Effector CD8-positive, alpha-beta T cell (primary cell): ENCODE measurements at places on chromosomes 5 and 9.

- DNase-seq = no peak
Measured at GRCh38 chr5:126438868-126439267, 15.7 kb downstream of the GRAMD2B start.

DNA sequence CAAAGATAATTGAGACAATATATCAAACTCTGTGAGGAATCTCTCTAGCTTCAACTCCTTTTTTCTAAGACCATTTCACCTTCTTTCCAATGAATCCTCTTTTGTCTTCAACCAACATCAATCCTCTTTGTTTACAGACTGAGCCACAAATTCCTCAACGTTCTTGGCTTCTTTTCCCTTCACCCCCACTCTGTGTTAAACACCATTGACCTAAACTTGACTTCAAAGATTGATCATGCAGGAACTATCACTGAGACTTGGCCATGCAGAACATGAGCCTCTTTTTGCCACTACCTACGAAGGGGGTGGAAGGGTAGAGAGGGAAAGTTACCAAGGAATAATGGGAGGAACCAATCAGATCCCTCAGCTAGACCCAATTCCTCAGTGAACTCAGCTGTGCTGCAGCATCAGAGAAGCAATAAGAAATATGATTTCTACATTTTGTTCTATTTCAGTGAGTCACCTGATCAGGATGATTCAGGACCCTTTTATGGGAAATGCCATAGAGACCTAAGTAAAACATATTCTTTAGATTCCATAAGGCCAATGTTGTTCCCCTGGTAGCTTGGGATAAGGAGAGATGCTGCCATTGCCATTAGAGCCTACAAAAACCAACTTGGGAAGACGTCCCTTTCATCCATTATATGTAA lies 187.7 kb upstream of the RGMB start:
- DNase-seq = no peak

DNA sequence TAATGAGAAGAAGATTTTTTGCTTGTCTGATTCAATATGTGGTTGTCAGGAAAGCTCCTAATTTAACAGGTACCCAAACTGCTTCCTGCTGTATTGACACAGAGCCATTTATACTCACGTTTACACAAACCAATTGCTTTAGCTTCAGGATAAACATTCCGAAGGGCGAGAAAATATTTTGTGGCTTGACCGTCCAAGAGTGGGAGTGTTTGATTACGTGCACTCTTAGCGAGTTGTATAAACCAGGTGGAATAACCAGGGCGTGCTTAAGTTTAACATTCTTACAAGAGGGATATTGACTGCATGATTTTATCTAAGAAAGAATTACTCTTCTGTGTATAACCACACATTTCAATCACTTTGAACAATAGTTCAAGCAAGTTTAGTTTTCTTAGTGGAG lies 278.7 kb upstream of the TYRP1 start:
- DNase-seq = no peak

GRCh38 chr5:5183933-5184332 lies 43.8 kb downstream of the ADAMTS16 start:
- DNase-seq = no peak

DNA sequence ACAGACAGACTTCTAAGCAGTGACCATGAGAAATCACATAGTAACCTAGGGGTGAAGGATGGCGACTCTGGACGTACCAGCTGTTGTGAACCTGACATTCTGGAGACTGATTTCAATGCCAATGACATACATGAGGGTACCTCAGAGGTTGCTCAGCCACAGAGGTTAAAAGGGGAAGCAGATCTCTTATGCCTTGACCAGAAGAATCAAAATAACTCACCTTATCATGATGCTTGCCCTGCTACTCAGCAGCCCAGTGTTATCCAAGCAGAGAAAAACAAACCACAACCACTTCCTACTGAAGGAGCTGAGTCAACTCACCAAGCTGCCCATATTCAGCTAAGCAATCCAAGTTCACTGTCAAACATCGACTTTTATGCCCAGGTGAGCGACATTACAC lies 38.0 kb upstream of the CCDC152 start:
- DNase-seq = no peak

DNA sequence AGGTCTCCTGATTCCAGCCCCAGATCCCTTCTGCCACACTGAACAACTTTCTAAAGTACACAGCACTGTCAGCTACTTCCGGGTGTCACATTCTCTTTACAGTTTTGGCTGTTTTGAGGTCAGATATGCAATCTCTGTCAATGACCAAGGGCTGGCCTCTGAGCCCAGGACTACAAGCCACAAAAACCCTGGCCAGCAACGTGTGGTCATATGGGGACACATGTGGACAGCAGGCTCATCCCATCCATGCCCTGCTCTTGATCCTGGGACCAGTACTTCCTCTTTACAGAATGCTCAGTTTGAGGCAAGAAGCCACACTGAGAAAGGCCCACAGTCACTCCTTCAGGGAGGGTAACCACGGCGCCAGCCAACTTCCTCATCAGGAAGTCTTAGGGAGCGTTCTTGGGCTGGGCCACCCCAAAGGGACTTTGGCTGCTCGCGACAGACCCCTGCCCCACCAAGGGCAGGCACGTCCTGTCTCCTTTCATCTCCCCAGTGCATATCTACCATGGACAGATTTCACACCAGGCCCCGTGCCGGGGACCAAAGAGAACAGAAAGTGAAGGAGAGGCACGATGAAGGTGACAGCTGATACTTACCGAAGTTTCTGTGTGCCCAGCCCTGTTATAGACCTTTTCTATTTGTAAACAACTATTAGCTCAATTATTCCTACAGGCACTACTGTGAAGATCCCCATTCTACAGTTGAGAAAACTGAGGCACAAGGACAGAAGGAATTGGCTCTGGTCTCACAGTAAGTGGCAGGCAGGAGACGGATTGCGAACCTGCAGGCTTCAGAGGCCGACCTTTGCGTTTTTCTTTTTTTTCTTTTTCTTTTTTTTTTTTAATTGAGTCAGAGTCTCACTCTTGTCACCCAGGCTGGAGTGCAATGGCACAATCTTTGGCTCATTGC lies 37.3 kb downstream of the STK10 start:
- no peak for DNase-seq

DNA sequence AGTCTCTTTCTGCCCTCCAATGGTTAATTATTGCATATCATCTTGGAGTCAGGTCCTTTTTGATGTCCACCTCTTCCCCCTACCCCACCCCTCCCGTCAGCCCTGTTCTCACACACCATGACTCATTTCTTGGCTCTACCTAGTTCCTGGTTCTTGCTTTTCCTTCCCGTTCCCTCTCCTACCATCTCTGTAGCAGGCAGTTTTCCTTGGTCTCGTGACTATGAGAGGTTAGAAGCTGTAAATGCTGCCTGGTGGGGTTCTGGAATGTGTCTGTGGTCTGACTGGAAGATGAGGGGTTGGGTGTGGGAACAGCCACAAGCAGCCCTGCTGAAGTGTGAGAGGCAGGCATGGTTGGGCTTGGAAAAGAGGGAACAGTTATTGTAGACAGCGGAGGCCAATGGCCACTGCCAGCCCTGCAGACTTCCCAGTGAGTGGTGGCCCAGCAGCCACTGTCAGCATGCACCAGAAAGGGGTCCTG lies 18.2 kb downstream of the SLC22A5 start:
- no peak for DNase-seq

- no peak for DNase-seq
Measured at GRCh38 chr5:177134697-177135225, 1.2 kb downstream of the NSD1 start.

DNA sequence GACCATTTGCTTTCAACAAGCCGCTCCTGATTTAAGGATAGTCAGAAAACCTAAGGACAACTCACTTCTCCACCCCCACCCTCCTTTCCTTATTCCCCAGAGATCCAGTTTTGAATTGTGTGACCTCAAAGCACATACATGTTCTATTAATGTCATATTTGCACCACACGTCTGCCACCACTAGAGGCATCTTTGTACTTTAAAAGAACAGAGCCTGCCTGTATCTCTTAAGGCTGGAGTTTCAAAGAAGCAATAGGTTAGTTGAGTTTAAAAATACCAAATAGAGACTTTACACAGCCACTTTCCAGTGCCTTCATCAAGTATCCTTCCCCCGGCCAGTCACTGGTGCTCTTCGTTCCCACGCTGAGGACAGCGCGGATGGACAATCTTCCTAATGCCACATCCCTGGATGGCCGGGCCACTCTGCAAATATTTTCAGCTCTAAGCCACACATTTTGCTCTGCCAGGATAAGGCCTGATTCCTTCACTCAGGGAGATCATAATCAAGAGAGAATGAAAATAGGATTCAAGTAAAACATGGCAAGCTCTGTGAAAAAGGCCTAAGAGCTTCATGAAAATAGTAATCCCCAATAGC lies 146.3 kb downstream of the SNCAIP start:
- no peak for DNase-seq

DNA sequence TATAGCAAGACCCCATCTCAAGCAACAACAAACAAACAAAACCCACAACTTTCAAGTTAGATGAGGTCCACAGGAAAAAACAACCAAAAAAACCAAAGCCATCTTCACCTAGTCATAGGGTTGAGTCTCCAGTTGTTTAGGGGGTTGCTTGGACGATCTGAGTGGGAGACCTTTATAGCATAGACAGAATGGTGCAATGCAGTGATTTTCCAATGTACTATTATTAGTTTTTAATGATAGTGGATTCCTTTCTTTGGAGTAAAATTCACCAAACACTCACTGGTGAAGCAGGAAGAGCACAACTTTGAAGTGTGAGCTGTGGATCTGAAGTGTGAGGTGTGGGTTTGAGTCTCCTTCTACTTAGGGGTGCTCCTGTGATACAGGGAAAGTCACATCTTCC lies 67.0 kb upstream of the KLF9 start:
- no peak for DNase-seq

DNA sequence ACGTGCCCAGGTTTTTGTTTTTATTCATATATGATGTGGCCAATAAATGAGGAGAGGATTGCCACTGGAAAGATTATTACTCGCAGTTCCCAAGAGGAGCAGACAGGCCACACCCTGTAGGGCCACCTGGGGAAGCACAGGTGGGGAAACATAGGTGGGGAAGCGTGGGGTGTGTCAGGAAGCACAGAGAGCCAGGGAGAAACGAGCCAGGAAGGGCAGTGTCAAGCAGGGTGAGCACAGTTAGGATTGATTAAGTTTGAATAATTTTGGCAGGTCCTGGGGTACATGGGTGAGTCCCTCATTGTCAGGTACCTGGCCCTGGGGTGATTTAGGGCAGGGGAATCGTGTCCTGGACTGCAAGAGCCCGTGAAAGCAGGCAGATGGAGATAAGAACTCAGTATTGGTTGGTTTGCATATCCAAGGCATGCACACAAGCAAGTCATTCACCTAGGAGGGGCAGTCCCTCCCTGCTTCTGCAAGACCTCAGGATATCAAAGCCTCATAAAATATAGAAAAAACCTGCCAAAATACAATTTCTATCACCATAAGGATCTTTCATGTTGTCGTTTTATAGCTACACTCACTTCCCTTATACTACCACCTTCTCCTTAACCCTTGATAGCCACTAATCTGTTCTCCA lies 22.4 kb downstream of the MVB12B start:
- DNase-seq = no peak

GRCh38 chr5:69129413-69129812 lies 35.6 kb downstream of the SLC30A5 start:
- no peak for DNase-seq

DNA sequence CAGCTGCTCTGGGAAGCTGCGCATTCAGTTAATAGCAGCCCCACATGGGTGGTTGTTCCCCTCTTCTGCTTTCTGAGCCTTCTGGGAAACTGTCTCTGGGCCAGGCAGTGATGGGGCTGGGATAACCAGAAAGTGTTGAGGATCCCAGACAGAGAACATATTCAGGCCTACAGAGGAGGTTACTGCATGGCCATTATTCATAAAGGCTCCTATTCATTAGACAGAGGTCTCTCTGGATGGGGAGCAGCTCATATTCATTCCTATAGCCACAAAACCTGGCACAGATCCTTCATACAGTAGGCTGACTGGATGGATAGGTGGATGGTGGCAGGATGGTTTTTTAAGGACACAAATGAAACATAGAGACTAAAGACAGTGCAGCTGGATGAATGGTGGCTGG lies 76.3 kb downstream of the HSPA4 start:
- no peak for DNase-seq

DNA sequence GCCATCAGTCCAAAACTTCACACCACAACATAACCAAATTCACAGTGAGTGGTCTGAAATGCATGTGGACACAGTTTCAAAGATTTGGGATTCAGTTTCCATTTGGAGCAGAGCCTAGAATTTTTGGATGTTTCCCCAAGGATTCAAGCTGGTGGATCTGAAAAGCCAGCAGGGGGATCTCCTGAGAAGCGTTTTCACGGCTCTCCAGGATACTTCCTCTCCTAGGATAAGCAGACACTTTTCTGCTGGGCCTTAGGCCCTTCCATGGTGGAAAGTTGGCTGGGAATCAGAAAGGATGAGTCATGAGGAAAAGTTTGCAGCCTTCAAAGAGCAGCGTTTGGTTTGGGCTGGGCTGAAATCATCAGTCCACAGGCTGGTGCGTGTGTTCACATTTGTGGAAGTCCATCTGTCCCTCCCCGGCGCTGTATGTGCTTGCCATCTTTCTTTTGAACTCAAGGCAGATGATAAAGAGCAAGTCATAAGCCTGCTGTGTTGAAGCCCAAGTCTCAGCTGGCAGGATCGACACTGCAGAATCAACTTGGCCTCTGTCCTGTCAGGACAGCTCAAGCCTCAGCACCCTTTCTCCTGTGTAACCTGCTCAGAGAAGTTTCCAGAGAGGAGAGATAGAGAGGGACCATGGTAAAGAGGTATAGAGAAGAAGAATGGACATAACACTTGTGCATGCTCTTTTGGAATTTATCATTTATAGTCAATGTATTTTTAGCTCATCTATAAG lies 152.6 kb upstream of the MSX2 start:
- no peak for DNase-seq

DNA sequence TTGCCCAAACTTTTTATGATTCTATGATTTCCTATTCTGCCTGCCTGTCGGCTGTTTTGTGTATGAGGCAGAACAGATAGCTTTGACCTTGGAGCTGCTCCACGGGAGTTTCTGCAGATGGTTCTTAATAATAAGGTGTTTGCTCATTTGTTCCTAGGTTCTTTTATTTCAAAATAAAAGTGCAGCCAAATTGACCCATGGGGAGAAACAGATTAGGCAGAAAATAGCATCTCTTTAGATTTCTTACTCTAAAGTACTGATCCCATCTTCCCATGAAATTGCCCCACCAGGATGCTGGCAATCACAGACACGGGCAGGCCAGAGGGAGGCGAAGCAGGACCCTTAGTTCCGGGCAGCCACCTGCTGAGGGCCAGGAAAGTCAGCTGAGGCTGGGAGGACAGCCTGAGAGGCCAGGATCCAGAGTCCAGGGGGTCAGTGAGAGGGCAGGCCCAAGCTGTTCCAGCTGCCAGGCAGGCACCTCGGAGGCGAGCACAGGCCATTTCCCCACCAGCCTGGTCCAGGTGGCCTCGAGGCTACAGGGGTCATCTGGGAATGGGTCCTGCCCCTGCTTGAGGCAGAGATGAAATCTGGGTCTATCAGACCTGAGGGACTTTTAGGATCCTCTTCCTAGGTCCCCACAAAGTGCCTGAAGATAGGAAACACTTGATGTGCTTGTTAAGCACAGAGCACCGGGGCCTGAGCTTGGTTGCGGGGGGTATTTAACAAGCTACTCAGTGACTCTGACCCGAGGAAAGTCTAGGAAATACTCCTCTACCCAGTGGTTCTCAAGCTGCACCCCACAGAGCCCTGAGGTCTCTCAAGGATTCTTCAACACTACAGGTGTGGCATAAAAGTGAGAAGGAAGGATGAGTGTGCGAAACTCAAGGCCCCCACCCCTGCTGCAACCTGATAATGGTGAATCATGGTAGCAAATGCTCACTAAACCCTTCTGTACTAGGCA lies 145.4 kb downstream of the CMYA5 start:
- no peak for DNase-seq
